Uterus (tissue), 4 donors: ENCODE measurements at places on chromosomes 4 and X. TPM values are rescaled to one million over a fixed set of nuclear protein-coding genes. Genes with fewer than 3 reads are reported as not detected.
A peak's percentile ranks its signal among the peaks of the same experiment; 100 is the strongest.

Gene MTMR8
- total RNA-seq, result 5.3 TPM

Gene CCNI
- total RNA-seq, result 252 TPM

Gene SETD7
- 80.6 TPM for total RNA-seq

DNA sequence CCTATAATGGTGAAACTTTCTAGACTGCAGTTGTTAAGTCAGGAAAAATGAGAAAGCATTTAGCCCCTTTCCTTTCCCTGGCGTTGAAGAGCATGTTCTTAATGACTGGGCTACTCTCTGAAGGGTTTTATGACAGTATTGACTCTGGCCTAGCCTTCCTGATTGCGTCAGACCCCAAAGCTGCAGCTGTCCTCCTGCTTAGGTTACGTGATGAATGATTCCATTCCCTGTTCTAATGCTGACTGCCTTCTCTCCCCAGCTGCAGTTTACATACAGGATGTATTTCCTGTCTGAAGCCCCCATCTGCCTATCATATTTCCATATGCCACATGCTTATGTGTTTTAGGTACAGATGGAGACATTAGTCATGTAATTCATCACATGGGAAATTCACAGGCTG lies 105.8 kb upstream of the EGFL6 start:
- peak; percentile 78 for DNase-seq
- peak overlapping the region; percentile 75 for H3K27ac ChIP-seq
- H3K36me3 ChIP-seq, result no peaks in the 10 kb centered on the region

GRCh38 chrX:103919270-103919637 lies 43.2 kb upstream of the TMSB15B start:
- peak overlapping the region; percentile 86 for H3K27ac ChIP-seq
- H3K36me3 ChIP-seq, result no peaks in the 10 kb centered on the region
- H3K4me1 ChIP-seq, result no peaks in the 10 kb centered on the region
- no peak for DNase-seq

GRCh38 chrX:48976086-48976485 lies 4.4 kb upstream of the KCND1 start:
- H3K27me3 ChIP-seq, result no peaks in the 10 kb centered on the region
- H3K4me1 ChIP-seq, result no peaks in the 10 kb centered on the region
- no peak for DNase-seq
- no peak overlapping the region for H3K4me3 ChIP-seq
- no peak overlapping the region for H3K27ac ChIP-seq
- H3K36me3 ChIP-seq, result no peaks in the 10 kb centered on the region

DNA sequence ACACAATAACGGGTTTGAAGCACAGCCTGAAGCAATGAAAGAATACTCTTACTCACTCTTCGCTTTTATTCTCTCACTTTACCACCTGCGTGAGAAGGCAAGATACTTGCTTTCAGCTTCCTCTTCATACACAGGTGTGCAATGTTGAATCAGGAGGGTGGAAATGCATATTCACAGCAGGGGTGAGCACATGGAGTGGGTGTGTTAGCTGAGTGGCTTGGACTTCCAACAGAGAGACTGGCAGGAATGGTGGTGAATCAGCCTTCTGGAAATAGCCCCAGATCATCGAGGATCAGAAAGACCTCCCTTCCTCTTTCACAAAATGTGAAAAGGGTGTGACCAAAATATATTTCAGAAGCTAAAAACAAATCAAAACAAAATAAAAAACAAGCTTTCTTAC lies 521.2 kb downstream of the STIM2 start:
- H3K36me3 ChIP-seq, result no peaks in the 10 kb centered on the region
- no peak overlapping the region for H3K4me3 ChIP-seq
- H3K4me1 ChIP-seq, result no peaks in the 10 kb centered on the region
- H3K27me3 ChIP-seq, result no peaks in the 10 kb centered on the region
- DNase-seq, result no peak
- H3K27ac ChIP-seq, result no peak overlapping the region

DNA sequence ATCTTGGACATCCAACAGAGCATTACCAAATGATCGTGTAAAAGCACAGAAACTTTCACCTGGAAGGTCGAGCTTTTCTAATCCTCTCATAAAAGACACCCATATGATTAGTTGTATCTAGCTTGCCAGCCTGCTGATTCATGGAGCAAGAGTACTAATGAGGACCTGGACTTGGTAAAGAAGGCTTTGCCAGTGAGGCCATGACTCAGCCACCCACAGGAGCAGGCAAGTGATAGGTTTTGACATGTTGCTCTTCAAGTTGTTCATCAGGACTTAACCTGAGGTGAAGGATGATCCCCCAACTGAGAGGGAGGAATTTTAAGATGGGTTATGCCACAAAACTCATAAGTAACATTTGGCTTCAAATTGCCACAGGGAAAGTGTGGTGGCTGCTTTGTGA lies 24.7 kb upstream of the EPGN start:
- H3K27ac ChIP-seq, result no peak overlapping the region
- H3K36me3 ChIP-seq, result no peaks in the 10 kb centered on the region
- H3K27me3 ChIP-seq, result no peaks in the 10 kb centered on the region
- DNase-seq, result no peak
- H3K4me3 ChIP-seq, result no peak overlapping the region

- H3K4me3 ChIP-seq, result peak within 1 kb of the TSS; percentile 59
- no peaks in the 10 kb centered on the region for H3K4me1 ChIP-seq
- H3K27ac ChIP-seq, result peak within 1 kb of the TSS; percentile 81
- DNase-seq, result peak; percentile 71
- H3K27me3 ChIP-seq, result no peaks in the 10 kb centered on the region
Observed at GRCh38 chrX:133415276-133416105, at the start of gene GPC4. TSS of gene GPC4 (minus strand) at chrX:133415489. CDS start at chrX:133414965, 524 bp downstream.

- no peak for DNase-seq
- H3K36me3 ChIP-seq, result no peaks in the 10 kb centered on the region
- peaks cover 5% of the 10 kb centered on the region for H3K4me1 ChIP-seq
- no peaks in the 10 kb centered on the region for H3K27me3 ChIP-seq
Observed at GRCh38 chrX:154091678-154092077, 5.8 kb downstream of the MECP2 start.

GRCh38 chrX:105816517-105816916 lies 5.8 kb upstream of the NRK start:
- H3K36me3 ChIP-seq, result no peaks in the 10 kb centered on the region
- no peak overlapping the region for H3K4me3 ChIP-seq
- no peaks in the 10 kb centered on the region for H3K4me1 ChIP-seq
- DNase-seq, result no peak
- no peak overlapping the region for H3K27ac ChIP-seq
- H3K27me3 ChIP-seq, result peaks cover 10% of the 10 kb centered on the region

DNA sequence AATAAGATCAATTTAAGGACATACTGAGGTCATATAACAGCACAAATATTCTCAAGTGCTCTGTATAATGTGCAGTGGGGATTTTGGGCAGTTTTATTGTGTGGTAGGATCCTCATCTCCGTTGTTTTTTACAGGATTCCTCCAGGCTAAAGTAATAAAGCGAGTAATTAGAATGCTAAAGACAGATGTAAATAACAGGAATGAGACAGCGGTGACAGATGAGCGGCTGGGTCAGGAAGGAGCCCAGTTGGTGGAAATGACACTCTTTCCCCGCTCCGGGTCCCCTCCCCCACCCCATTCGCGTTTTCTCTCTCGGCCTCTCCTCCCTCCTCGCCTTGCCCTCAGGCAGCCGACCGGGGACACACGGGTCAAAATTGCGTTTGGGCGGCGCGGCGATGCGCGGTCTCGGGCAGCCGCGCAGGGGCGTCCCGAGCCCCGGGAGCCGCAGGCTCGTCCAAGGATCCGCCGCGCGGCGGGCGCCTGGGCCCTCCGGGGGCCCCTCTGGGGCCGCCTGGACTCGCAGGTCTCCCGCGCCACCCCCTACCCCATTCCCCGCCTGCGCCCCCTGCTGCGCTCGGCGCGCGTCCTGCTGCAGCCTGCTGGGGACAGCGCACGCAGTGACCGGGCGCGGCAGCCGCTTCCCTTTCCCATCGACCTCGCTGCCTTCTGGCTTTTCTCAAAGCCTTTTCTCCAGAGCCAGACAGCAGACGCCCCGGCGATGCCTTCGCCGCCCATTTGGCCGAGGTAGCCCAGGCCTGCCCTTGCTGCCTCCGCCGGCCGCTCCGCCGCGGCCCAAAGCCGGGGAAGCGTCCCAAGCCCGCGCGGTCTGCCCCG lies 16.2 kb downstream of the POU4F2 start:
- H3K27me3 ChIP-seq, result no peaks in the 10 kb centered on the region
- no peaks in the 10 kb centered on the region for H3K36me3 ChIP-seq
- peak overlapping the region; percentile 10 for H3K4me3 ChIP-seq
- no peaks in the 10 kb centered on the region for H3K4me1 ChIP-seq
